ENCODE measurements at places on chromosomes 1 and 21.

- no peak for DNase-seq
These were observed 127.2 kb upstream of the ADAR start for GRCh38 chr1:154735061-154735803.

- no peak for DNase-seq
These were observed 53.6 kb downstream of the SPATA46 start for GRCh38 chr1:162323023-162323422.

- no peak for DNase-seq
These were observed 13.4 kb upstream of the NIBAN1 start for GRCh38 chr1:184987696-184988095.

GRCh38 chr1:84918726-84919336, 25.8 kb upstream of the LPAR3 start:
- no peak for DNase-seq

- no peak for DNase-seq
These were observed 27.3 kb upstream of the A3GALT2 start for GRCh38 chr1:33348194-33348593.

DNA sequence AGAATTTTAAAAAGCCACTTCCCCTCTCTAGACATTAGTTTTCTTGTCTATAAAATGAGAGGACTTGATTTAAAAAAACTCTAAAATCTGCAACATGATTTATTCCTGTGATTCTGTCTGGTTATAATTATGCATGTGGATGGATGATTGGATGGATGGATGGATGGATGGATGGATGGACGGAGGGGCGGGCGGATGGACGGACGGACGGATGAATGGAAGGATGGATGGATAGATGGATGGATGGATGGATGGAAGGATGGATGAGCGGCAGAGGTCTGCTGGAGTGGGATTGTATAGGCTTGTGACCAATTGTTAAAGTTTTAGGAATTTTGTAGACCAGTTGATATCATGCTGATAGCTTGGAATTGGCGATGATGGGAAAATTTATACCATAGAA, 135.2 kb upstream of the TIAM1 start:
- no peak for DNase-seq

- no peak for DNase-seq
These were observed 415.6 kb downstream of the RYR2 start for GRCh38 chr1:237457573-237457972.

Data from DMS79 treated with DMSO at 0.1 percent for 48 hours (cell line).